CD4-positive, alpha-beta T cell treated with Interleukin-12 subunit alpha and Interleukin-12 subunit beta, for 1 hour (primary cell): ENCODE measurements at places on chromosomes 6 and 20.
A peak's percentile ranks its signal among the peaks of the same experiment; 100 is the strongest.

- DNase-seq, result no peak
Measured at GRCh38 chr6:146985111-146985510, 219.1 kb upstream of the STXBP5 start.

- no peak for DNase-seq
Measured at GRCh38 chr20:62068997-62069396, 3.3 kb upstream of the TAF4 start.

DNA sequence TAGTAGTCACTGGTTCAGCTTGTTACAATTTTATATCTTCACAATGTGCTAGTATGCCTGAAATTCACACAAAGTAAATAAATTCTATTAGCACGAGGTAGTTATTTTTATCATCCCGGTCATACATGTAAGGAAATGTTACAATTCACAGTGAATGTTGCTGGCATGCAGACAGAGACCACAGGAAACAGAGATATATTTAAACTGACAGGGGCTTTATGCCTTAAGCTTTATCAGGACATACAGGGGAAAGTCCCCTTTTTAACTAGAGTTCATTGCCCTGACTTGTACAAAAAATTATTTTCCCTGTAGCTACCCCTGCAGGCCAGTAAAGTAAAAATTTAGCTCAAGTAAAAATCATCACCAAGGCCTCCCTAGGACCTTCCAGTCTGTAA lies 712.0 kb upstream of the NRSN1 start:
- DNase-seq, result no peak

GRCh38 chr20:61420056-61420455 lies 168.0 kb downstream of the CDH4 start:
- no peak for DNase-seq

DNA sequence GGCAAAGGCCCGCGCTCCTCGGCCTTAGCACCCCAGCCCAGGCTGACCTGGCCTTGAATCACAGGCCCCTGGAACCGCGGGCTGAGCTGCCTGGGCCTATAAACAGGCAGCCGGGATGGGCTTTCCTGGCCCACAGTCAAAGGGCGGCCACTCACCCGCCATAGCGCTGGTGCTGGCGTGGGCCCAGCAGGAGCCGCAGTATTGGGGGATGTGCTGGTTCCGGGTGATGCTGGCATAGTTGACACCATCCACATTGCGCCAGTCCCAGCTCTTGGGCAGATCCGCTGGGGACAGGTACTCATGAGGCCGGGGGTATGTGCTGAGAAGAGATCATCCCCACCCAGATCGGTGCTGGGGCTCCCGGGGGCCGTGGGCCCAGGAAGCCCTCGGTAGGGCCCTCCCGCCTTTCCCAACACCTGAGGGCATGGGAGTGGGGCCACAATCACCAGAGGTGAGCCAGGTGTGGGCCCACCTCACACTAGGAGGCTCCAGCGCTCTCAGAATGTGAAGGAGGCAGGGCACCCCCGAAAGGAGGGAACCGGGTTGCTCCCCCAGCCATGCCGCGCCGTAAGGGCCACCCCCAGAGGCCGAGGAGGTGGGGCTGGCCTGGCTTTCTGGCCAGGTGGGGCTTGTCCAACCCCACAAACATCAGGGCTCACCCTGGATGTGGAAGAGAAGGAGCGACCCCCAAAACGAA lies 739 bp downstream of the CTSZ start:
- DNase-seq, result no peak

GRCh38 chr20:2416541-2417212 lies 36.0 kb downstream of the TGM6 start:
- no peak for DNase-seq

DNA sequence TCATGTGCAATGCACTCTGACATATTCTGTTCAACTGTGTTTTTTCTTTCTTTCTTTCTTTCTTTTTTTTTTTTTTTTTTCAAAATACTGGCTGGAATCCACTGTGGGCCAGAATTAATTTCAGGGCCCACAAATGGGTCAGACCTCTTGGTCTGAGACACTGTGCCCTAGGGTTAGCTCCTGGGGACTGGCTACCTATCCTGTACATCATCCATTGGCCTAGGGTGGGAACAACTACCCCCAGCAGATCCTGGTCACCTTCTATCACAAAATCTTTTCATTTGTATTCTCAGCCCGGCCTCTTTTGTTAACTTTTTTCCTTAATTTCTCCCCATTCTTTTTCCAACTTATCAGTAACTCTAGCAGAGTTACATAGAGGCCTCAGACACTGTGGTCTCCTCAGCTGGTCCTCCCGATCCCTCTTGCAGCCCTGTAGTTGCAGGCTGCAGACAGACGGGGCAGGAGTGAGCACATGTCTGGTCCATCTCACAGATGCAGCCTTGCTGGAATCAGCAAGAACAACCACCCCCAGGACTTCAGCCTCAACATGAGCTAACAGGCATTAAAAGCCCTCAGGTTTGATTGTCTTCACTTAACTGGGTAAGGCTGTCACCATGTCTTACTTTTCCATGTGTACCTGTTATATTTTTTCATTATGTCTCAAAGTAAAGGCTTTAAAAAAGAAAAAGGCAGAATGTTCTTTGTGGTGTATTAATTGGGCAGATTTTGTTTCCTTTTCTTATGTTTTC lies 41.3 kb downstream of the TXLNB start:
- peak; percentile 74 for DNase-seq

DNA sequence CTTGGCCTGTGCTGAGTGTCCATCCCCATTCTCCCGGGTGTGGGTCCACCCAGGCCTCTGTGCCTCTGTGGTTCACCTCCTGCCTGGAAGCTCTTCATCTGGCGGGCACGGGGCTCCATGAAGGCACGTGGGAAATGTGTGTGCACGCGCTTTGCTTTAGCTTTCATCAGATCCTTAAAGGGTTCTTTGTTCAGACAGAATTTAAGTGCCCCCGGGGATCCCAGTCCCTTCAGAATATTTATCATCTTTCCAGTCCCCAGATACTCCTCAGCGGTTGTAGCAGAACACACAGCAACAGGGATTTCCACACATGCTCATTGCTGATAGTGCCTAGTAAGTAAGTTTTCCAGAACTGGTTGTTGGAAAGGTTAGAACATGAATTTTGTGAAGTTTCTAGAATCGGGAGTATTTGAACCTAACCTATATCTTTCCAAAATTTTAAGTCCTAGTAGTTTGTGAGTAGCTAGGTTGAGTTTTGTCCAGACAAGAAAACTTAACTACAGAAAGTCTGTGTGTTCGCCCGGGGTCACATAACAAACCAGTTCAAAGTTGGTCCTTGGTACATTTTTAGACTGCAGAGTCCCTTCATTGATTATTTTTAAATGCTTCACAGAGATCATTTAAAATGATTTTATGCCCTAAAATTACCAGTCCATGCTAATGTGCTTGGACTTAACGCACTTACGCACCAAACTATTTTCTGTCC lies 67.7 kb downstream of the RPP40 start:
- no peak for DNase-seq

GRCh38 chr6:166927240-166927934 lies 29.0 kb downstream of the RNASET2 start:
- no peak for DNase-seq

GRCh38 chr20:49786196-49786595 lies 26.4 kb upstream of the SLC9A8 start:
- DNase-seq, result no peak

DNA sequence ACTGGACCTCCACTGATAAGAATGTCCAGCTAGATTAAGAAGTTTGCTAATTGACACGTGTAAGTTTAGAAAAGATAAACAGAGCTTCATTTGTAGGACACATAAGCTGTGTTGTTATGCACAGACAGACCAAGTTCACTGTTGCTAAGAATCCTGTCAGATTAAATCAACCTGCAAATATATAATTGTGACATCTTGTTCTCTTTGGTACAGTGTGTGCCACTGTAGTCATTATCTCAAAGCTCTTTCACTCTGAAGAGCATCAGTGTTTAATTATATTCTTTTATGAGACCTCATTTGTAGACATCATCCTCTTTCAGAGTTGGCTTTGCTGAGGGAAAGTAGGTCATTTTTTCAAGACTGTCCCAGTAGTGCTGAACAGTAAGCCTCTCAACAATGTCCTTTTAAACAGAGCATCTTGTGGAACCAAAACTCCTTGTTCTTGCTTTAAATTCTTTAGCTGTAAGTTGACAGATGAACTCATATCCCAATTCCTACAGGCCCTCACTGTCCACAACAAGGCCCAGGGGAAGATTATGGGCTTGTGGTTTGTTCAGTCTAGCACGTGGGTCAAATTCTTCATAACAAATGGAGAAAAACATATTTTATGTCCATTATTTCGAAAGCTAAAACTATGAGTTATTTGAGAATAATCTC lies 252.4 kb downstream of the HDGFL1 start:
- no peak for DNase-seq

DNA sequence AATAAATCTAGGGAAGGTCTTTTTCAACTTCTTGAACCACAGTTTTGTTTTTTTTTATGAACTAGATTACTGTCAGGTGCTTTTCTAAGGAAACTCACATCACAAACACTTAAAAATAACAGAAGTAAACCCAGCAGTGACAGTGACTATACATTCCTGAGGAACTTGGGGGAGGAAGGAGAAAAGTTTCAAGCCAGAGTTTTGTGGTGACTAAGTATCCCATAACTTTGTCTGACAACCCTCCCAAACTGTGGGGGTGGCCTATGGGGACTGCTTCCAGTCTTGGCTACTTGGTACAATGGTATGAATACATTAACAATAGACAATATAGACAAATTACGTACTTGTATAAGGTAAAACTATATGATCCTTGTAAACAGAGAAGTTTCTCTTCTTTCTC lies 202.5 kb upstream of the MAN1A1 start:
- no peak for DNase-seq

GRCh38 chr6:4466261-4466660 lies 309.9 kb upstream of the CDYL start:
- no peak for DNase-seq

DNA sequence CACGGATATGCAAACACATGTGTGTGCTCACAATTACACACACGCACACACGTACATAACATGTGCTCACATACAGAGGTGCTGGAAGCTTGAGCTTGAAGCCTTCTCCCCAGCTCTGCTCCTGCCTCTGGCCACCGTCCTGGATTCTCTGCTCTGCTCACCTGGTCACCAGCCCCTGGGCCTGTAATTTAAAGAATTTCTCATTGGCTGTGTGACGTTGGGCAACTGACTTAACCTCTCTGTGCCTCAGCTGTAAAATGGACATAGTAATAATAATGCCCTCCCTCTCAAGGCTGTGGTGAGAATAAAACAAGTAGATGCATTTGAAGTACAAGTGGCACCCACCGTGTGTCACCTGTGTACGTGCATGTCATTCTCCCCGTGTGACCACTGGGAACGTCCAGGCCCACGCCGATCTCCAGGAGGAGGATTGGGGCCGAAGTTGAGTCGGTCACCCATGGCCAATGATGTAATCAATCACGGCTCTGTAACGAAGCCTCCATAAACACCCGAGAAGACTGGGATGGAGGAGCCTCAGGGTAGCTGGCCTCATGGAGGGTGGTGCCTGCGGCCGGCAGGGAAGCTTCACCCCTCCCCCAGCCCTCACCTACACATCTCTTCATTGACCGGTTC lies 160.9 kb upstream of the AFDN start:
- DNase-seq, result no peak

DNA sequence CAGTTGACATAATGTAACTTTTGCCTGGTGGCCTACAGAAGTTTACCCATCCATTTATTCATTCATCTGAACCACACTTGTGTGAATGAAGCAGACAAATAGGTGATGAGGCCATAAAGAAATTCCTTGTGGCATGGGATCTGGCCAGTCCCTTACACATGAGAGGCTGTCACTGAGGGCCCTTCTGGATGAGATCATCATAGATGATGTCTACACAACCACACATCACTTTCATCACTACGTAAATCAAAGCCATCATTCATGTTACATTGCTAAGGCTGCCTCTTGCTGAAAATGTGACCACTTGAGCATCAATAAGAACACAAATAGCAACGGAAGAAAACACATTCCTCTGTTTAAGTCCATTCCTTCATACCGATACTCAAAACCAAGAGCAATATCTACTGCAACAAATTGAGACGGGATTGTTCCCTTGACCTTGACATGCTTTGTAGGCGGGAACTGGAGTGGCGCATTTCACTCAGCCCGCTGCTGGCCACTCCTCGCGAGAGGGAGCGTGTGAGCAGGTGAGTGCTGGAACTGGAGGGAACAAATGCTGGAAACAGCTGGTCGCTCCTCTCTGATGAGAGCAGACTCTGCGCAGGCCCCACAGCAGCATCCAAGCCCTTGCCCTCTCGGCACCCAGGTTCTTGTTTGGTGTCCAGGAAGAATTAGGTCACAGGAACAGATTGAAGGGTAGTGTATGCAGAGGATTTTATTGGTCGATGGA lies 49.3 kb downstream of the FAM50B start:
- no peak for DNase-seq

GRCh38 chr6:105568142-105568541 lies 165.3 kb upstream of the PREP start:
- no peak for DNase-seq

- peak; percentile 51 for DNase-seq
Measured at GRCh38 chr20:33653218-33653899, 8.8 kb upstream of the C20orf144 start.

DNA sequence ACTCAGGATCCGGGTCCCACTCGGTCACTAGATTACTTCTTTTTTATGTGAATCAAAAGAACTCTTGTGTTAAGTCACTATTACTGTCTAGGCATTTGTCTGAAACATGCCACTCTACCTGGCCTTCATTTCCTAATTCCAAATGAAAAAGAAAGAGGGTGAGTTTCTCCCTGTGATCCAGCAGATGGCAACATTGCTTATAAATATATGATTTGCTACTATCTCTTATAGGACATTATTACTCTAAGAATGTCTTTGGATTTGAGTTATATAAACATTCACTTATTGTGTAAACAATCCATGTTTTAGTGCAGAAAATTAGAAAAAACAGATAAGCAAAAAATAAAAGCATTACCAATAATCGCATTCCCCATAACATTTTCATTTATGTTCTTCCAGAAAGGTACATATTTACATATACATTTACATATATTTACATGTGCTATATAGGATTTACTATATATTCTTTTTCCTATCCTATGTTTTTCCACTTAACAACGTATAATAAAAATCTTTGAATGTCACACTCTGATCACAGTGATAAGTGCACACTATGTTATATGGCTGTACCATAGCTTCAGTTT lies 66.9 kb downstream of the FAXC start:
- DNase-seq, result no peak

GRCh38 chr6:138593124-138593877 lies 94.0 kb upstream of the NHSL1 start:
- DNase-seq, result peak; percentile 41

GRCh38 chr20:953742-954141 lies 37.6 kb upstream of the ANGPT4 start:
- no peak for DNase-seq

- DNase-seq, result peak; percentile 73
Measured at GRCh38 chr6:26158581-26159356, 71.5 kb downstream of the HFE start.

GRCh38 chr6:117168296-117169063 lies 96.9 kb upstream of the VGLL2 start:
- no peak for DNase-seq

GRCh38 chr6:73927421-73927820 lies 231.4 kb downstream of the CD109 start:
- DNase-seq, result no peak

- no peak for DNase-seq
Measured at GRCh38 chr20:54075322-54075721, 4.9 kb upstream of the BCAS1 start.

- no peak for DNase-seq
Measured at GRCh38 chr6:100153636-100154275, 159.7 kb upstream of the MCHR2 start.

GRCh38 chr6:22239261-22239921 lies 57.4 kb downstream of the PRL start:
- DNase-seq, result no peak

GRCh38 chr6:64644024-64644423 lies 1008.4 kb downstream of the PHF3 start:
- no peak for DNase-seq

- no peak for DNase-seq
Measured at GRCh38 chr6:3885262-3886036, 36.3 kb downstream of the FAM50B start.
